Amniotic epithelial cell (primary cell): ENCODE measurements at places on chromosomes 7 and 10.

GRCh38 chr7:103729026-103729425 is 260.4 kb downstream of the RELN start:
- DNase-seq, result peak; percentile 34

GRCh38 chr10:121696854-121697253 is 98.6 kb upstream of the FGFR2 start:
- no peak for DNase-seq

DNA sequence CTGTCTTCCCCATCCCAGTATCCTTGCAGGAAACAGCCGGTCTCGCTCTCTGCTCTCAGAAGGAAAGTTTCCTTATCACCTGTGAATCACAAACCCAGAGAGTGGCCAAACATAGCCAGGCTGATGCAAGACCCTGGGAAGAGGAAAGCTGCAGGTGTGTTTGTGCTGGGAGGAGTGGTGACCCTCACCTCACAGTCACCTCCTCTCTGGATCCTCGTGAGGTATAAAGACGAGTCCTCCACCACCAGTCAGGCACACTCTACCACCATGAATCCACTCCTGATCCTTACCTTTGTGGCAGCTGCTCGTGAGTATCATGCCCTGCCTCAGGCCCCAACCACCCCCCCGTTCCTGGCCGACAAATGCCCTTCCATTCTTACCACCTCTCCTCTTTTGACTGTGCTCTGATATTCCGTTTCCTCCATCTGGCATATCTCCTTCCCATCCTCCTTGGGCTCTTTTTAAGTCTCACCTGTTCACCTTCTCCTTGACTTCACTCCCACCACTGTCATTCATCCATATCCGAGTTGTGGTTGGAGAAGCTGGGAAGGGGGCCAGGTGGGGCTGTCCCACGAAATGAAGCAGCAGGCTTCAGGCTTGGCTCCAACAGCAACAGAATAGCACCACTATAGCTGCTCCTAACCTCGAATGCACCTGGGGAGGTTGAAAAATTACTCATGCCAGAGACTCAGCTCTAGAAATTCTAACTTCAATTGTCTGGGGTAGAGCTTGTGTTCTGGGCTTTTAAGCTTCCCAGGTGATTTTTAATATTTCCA is at the start of gene PRSS1:
Gene PRSS1 (plus strand): TSS at position 255 of the 776 bp plus-strand sequence. CDS start 13 bp downstream, at position 268.
- DNase-seq, result no peak

GRCh38 chr10:132523561-132524442 is 13.8 kb upstream of the INPP5A start:
- no peak for DNase-seq

- DNase-seq, result no peak
Measured at GRCh38 chr7:611281-611810, 91.7 kb upstream of the PDGFA start.

DNA sequence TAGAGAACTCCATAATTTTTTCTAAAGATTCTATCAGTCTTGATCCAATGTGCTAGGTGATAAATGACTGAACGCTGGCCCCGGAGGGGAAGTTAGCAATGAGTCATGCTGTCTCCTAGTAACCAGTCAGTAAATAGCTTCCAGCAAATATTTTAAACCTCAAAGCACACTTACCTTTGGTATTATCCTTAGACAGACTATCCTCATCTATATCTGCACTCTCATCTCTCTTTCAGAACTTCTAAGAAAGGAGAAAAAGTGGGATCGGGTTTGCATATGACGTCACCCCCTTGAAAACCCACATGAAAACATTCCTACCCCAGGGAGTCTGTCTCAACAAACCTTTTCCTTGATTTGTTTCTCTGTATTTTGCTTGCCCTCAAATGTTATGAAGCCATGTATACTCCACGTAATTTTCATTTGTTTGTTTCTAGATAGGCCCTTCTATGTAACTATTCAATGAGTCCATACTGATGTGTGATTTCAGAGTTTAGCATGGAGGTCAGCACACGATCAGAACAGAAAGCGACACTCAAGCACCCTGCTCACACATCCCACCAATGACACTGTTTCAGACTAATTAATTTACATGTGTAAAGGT is 174.9 kb upstream of the NRP1 start:
- DNase-seq, result peak; percentile 90

- no peak for DNase-seq
Measured at GRCh38 chr7:98073047-98073446, 33.6 kb upstream of the LMTK2 start.

GRCh38 chr10:21261842-21262294 is 263.6 kb downstream of the SKIDA1 start:
- no peak for DNase-seq
